Caudate nucleus (tissue), 63 donors: ENCODE measurements at places on chromosomes 7 and 10.

GRCh38 chr7:7018290-7018689 lies 164.1 kb upstream of the C1GALT1 start:
- DNase-seq = no peak

DNA sequence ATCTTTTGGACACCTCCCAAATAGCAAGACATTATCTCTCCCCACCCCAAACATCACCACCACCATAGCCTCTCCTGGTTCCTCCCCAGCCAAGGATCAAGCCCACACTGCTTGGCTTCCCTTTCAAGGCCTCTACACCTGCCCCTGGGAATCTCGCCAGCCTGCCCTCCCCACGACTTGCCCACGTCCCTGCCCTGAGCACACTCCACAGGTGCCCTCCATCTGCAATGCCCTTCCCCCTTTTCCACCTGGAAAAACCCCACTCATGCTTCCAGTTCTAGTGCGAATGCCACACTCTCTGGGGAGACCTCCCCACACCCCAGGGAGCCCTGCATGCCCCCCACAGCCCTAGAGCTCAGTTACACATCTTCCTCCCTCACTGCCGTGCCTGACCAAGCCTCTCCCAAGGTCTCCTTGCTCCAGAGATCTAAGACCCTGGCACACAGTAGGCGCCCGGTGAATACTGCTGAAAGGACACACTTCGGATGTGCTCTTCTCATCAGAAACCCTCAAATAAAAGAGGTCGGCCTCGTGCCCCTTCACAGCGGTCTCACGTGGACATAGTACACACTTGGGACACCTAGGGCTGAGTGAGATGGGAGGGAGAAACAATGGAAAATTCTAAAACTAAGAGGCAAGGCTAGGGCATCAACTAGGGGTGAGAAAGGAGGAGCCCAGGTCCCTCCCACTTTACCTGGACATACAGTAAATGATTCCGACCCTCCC lies 91.4 kb downstream of the DLG5 start:
- no peak for DNase-seq

GRCh38 chr10:110483633-110484032 lies 14.1 kb upstream of the DUSP5 start:
- no peak for DNase-seq

DNA sequence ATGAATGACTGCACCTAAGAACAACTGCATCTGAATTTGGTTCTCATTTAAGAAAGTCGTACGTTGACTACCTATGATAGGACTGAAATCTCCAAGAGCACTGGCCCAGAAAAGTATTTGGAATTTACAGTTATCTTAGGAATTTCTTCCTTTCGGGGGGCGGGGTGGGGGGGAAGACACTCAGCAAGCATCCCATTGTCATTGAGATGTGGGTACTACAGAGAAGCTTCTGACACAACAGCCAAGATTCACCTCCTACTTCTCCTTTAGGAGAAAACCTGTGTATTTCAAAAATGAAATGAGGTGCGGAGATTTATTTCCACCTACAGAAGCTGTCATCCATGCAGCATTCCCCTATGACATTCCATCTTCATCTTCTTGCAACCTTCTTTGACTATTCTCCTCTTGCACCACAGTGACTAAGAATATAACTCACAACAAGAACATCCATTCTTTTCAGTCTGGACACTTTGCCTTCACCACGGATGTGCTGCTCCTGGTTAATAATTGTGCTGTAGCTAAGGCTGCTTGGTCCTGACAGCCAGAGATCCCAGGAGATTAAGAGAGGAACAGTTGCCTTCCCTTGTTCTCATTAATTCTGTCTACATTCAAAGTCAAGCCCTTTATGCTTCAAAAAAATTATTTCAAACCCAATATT lies 98.4 kb upstream of the FRMD4A start:
- DNase-seq = no peak

DNA sequence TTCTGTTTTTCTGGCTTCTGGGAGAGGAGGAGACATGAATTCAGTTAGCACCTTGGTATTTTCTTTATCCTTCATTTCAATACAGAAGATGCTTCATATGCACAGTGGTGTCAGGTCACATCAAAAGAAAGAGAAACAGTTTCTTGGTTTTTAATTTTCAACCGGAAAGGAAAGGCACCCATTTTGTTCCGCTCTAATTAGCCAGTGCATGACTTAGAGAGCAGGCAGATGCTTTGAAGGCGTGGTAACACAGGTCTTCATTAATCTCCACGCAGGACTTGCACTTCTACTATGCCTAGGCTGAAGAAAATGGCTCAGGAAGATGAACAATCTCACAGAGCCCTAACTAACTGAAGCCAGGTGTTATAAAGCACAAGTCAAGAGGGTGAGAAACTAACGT lies 70.4 kb upstream of the ATRNL1 start:
- no peak for DNase-seq

DNA sequence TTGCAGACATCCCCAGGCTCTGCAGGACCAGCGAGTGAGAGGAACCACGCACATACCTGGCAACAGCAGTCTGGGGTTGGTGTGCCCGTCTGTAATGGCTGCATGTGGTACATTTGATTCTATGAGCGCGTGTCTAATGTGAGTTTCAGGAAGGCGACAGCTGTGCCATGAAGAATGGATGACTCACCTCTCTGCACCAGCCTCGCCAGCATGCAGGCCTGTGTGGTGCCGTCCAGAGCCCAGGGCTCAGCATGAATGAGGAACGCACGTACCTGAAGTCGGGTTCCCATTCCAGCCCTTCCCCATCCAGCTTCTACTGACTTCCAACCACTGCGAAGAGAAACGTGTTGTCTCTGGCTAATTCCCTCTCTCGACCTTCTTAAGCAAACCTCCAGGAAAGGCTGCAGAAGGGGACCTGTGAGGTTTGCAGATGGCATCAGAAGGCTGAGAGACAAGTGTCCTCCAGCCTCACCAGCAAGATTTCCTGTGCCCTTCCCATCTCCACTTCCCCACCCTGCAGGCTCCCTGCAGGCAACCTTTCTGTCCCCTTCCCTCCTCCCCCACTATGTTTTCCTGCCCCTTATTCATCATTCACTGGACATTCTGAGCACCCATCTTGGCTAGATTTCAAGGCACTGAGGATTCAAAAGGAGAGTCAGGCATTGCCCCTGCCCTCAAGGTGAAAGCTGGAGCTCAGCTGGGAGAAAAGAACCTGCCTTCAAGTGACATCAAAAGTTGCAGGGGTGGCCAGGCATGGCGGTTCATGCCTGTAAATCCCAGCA lies 54.3 kb downstream of the ASB13 start:
- DNase-seq = no peak

DNA sequence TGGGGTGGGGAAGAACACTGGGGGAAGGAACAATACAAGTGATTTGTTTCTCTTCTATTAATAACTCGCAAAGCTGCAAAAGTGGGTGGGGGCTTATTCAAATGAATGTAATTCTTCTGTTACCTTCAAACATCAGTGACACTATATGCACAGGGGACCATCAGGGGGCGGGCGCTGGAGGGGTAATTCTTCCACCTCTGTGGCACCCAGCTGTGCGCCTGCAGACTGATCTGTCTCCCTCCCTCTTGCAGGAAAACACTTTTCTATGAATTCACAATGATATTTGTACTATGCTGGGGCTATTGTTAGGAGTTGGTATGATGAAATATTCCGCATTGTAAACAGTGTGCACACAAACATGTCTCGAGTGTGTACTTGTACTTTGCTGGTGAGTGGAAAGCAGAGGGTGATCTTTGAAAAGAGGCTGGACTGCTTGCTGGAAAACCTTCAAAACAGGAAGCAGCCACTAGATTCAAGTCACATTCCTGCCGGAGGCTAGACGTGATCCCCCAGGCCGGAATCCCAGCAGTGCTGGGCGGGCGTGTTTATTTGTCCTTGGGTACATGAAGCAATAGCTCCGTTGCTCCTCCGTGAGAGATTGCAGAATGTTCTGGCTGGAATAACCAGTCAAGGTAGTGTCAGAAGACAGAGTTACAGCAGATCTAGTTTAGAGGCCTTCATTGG lies 15.8 kb upstream of the BNIP3 start:
- DNase-seq = no peak

DNA sequence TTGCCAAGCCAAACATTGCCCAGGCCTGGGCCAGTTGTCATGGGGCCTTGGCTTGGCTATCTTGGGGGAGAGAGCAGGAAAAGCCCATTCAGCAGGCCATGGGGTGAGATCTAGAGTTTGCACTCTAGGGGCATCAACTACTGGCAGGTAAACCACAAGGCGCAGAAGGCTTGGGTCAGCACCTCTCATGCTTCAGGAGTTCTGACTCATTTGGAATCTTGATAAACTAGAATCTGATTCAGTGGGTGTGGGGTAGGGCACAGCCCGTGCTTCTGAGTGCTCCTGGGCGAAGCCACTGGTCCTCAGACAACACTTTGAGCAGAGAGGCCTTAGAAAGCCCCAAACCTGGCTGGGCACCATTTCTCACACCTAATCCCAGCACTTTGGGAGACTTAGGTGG lies 81.1 kb downstream of the RGS10 start:
- DNase-seq = no peak

GRCh38 chr7:41416208-41416595 lies 286.7 kb downstream of the INHBA start:
- DNase-seq = no peak

- no peak for DNase-seq
Observed at GRCh38 chr7:132941905-132942304, 140.0 kb downstream of the CHCHD3 start.

DNA sequence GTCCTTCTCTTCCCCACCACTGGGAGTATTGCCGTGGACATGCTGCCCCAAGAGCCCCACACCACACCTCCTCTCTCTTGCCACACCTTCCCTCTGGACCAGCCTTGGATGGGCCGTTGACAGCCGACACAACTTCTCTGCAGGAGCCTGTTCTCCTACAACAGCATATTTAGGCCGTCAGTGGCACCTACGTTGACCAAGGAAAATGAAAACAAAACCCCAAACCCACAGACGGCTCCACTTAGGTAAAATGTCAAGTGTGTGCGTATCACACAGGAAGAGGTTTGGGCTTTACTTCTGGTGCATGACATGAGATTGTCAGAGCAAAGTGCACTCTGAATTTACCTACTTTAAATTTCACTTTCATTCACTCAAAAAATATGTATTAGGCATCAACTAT lies 246.6 kb downstream of the ZMYND11 start:
- no peak for DNase-seq

DNA sequence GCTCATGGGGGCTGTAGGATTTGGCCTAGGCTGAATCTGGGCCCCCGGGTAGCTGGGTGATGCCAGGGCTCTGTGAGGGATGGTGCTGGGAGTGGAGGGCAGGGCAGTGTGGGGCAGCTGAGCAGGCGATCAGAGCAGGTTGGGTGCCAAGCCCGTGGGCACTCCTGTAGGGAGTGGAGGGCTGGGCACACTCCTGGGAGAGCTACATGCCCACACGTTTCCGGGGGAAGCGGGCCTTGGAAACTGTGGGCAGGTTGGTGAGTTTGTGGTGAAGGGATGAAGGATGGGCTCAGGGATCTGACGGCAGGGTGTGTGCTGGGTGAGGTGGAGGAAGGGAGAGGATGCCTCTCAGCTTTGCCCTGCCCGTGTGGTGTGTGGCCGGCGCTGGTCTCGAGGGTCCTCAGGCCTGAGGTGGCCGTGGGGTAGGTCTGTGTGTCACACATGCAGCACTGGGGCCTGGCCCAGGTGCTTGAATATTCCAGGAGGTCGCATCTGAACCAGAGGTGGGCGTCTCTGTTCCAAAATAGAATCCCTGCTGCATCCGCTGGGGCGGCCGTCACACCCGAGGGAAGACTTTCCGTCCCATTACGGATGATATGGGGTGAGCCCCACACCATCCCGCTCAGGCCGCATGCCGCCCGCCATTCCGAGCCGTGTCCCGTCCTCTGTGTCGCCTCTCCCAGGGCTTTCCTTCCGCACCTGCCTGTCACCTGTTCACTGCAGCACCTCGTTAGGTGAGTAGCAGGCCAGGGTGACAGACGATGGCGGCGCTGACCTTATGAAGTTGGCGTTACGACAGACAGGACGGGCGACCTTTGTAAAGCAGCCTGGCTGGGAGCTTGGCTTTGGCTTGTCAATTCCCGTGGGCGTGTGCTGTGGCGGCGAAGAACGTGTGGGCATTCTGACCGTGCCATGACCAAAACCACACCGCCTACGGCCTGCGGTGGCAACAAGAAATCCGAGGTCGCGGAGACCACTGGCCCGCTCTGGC lies 143.6 kb downstream of the ACTR3B start:
- DNase-seq = no peak

- no peak for DNase-seq
Observed at GRCh38 chr10:34766266-34766600, 48.9 kb downstream of the PARD3 start.

DNA sequence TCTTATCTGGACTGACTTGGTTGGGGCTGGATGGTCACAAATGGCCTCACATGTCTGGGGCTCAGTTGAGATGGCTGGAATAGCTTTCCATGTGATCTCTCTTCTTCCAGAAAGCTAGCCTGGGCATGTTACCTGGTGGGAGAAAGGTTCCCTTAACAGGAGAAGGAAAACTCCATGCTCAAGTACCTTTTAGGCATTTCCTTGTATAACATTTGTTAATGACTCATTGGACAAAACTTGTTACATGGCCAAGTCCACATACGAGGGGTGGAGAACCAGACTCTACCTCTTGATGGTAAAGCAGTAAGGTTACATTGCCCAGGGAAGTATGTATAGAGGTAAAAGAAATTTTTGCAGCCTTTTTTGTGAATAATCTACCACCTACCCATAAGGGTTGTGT lies 826.4 kb downstream of the LRMDA start:
- no peak for DNase-seq

DNA sequence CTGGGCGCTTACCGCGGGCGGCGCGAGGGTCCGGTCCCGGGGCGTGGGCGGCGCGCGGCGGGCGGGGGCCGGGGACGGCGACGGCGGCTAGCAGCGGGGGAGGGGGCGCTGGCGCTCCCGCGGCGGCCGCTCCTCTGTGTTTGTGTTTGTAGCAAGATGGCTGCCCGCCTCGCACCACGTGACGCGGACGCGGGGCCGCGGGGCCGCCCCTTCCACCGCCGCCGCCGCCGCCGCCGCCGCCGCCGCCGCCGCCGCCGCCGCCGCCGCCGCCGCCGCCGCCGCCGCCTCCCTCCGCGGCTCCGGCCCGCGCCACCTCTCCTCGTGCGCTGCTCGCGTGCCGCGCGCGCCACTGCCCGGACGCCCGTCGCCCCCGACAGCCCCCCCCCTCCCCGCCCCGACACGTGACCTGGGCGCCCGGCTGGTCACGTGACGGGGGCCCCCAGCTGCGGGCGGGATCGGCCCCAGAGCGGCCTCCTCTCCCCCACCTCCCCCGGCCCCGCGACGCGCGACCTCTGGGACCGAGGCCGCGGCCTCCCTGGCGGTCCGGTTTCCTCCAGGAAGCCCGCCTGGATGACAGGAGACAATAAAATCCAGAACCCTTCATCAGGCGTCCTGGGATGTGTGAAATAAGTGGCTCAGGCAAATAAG lies at the start of gene GIGYF1:
Gene GIGYF1 (minus strand): TSS at position 153 of the 648 bp plus-strand sequence. CDS start 6,012 bp downstream, outside the sequence.
- peak; percentile 72 for DNase-seq

GRCh38 chr7:141515941-141516340 lies 35.3 kb upstream of the AGK start:
- no peak for DNase-seq
